ENCODE measurements at places on chromosomes 3 and 15.

GRCh38 chr3:69092030-69092516, 7.3 kb downstream of the ARL6IP5 start:
- DNase-seq, result no peak

DNA sequence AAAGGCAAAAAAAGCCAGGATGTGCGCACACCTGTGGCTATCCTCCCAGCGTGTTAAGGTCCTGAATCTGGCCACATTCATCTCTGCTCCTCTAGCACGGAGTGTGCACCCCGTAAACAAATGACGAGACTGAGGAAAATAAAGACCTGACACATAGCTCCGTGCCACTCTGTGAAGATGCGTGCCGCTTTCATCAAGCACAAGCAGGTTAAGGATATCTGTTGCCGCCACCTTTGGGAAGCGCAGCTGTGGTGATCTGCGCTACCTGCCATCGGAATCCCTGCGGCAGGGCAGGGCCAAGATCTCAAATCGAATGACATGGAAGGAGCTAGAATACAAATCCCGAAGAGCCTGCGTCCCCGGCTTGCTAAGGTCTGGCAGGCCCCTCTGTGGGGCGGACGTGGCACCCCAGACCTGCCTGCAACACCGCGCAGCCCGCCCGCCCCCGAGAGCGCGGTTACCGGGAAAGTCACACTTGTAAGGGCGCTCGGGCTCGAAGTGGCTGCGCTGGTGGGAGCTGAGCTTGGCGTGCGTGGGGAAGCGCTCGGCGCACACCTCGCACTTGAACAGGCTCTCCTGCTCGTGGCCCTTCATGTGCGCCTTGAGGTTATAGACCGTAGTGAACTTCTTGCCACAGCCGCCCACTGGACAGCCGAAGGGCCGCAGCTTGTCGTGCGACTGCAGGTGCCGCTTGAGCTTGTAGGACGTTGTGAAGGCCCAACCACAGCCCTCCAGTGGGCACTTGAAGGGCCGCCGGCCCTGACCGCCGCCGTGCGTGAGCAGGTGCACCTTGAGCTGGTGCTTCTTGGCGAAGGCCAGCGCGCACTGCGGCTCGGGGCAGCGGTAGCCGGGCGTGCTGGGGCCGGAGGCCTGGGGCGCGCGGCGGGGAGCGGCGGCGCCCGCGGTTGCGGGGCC, 936 bp downstream of the ZXDC start:
- peak; percentile 18 for DNase-seq

DNA sequence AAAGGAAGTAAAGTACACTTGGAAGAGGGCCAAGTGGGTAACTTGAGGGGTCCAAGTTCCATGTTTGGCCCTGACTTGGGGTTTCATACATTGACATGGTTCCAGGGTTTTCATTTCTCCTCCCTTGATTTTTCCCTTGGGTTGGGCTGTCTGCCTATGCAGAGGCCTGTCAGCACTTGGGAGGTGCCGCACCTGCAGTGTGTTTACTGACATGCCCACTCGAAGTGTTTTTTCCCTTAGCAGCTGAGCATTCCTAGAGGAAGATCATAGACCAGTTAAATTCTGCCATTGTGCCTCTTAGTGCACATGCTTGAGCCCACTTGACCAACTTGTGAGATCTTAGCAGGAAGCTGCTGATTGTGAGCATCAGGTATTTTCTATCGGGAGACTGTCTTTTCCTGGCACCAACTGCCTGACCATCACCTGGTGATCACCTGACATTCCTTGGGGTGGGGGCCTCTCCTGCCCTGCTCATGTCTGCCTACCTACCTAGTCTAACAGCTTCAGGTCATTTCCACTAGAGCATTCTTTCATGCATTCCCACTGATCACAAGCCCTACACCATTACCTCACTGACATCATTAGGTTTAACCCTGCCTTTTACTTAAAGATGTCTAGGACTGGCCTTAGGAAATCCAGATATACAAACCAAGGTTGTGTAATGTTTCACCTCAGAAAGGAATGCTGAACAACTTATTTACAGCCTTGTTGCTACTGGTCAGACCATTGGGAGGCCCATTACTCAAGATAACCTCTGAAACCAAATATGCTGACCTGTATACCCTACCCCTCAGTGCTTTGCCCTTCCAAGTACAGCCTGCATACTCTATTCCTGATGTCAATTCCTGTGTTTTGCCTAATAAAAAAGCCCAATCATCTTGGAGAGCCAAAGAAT, 68.3 kb downstream of the CD47 start:
- DNase-seq, result no peak

DNA sequence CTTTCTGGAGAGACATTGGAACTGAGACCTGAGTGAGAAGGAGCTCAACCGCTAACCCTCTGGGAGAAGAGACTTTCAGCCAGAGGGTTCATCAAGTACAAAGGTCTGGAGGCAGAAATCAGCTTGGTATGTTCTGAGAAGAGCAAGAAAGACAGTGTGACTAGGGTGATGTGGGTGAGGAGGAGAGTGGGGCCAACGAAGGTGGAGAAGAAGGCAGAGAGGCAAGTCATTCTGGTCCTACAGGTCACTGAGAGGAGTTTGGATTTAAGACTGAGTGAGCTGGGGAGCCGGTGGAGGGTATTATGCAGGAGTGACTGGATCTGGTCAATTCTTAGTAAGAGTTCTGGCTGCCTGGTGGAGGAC, 12.2 kb downstream of the XIRP1 start:
- DNase-seq, result no peak

- DNase-seq, result no peak
These were observed 204.3 kb upstream of the ALCAM start for GRCh38 chr3:105162448-105162847.

DNA sequence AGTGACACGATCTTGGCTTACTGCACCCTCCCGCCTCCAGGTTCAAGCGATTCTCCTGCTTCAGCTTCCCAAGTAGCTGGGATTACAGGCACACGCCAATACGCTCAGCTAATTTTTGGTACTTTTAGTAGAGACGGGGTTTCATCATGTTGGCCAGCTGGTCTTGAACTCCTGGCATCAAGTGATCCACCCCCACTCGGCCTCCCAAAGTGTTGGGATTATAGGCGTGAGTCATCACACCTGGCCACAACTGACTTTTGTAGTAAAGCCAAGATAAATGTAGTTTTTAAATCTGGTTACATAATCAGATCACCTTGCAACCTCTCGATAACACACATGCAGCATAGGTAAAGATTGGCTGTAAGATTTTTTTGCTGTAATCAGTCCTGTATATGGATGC, 657.5 kb upstream of the DPPA4 start:
- DNase-seq, result no peak

GRCh38 chr15:53037904-53038654, 247.9 kb upstream of the ONECUT1 start:
- DNase-seq, result no peak

GRCh38 chr3:61912158-61912557, 350.8 kb downstream of the PTPRG start:
- DNase-seq, result no peak

GRCh38 chr15:56184516-56184915, 59.2 kb downstream of the RFX7 start:
- no peak for DNase-seq

DNA sequence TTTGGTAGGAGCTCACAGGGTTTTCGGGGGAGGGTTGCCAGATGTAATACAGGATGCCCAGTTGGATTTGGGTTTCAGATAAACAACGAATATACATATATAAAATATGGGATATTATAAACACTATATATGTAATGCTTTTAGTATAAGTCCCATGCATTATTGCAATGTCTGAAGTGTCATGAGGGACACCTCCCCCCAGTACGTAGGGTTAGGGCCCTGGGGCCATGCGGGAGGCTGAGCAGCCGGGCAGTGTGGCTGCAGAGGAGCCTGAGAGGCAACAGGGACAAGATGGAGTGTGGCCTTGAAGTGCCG, 148.9 kb downstream of the SMAD6 start:
- DNase-seq, result no peak

DNA sequence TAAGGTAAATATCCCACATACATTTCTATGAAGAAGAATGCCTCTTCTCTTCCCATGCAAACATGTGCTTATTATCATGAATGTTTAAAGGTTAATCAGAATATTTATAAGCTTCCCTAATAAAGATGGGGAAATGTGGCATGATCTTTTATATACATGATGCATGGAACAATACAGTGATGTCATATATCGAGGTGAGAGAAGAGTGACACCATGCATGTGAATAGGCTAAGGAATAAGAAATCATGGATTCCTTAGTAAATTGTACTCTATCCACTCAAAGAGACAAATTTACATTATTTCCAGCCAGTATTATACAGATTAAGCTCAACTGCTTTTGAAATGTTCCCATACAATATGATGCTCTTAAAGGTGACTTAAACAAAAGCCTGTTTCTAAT, 1035.3 kb downstream of the ROBO1 start:
- DNase-seq, result no peak

DNA sequence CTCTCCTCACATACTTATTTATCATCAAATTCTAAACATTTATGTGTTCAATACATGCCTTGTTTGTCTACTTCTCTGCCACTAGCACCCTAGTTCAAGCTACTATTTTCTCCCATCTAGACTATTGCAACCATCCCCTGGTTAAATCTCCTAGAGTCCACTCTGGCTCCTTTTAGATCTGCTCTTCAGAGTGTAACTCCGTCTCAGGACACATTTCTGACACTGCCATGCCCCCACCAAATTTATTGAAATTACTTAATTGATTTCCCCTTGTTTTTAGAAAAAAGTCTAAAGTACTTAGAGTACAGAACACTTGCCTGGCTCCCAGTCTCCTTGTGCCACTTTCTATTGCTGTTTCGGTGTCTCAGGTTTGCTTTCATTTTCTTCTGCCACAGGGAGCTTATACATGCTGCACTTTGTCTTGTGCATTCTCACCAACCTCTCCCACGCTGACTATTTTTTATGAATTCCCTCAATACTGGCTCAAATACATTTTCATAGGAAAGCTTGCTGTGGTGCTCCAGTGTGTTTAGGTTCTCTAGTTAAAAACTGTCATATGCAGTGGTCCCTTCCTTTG, 792.3 kb downstream of the DIPK2A start:
- no peak for DNase-seq

DNA sequence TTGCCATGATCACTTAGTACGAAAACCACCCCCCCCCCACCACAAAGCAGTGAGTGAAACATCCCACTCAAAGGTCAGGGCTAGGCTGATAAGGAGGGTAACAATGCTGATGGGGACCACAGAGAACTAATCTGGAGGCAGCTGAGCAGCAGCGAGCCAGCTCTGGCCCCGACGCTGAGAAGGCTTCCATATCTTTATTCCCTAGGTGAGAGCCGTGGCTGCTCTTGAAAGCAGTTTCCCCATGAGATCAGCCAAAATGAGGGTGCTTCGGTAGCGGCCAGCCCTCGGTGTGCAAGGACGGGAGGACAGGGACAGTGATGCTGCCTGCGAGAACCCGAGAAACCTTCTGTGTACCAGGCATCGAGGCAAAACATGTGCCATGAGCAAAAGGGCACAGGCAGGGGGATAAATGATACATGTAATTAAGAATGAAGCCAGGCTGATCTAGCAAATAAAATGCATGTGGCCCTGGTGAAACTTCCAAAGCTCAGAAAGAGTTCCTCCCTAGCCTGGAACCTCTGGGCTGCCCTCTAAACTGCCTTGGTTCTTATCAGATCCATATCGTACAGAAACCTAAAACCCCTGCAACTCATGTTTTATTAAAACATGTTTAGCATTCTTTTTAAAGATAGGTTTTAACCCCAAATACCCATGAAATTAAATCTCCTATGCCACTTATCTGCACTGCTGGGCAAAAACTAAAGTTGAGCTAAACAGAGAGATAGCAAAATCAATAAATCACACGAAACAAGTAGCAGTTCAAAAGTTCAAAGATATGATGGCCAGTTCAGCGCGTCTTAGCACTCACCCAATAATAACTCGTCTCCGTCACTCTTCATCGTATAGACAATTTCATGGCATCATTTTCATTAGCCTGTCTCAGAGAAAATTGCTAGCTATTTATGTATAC, 337.3 kb downstream of the FOXP1 start:
- DNase-seq, result no peak

GRCh38 chr3:144466114-144466513, 494.5 kb downstream of the DIPK2A start:
- DNase-seq, result no peak

- DNase-seq, result no peak
These were observed 11.8 kb downstream of the TM4SF18 start for GRCh38 chr3:149321640-149322039.

DNA sequence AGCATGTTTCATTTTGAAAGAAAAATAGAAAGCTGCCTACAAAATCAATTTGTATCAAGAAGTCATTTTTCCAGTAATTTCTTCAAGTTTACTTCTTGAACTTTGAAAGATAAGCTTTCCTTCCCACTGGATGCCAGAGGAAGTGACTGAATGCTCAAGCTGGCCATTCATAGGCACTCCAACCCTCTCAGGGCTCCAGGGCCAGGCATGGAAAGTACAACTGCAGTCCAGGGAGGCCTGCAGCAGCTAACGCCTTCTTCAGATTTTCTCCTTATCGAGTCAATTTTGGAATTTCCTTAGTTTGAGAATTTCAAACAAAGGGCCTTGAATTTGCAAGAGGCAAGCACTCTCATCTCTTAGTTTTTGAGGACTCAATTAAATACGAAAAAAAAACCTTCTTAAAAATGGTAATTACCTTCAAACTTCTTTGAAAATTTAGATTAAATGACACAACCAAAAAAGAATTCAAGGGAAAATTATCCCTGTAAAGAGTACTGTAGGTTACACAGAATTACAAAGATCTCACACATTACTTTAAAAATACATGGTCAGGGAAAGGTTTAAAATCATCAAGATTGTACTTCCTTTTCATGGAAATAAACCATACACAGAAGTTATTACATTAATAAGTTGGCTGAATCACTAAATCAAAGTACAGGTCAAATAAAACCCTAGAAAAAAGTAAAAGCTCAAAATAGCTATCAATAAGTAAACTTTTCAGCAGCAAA, 2.5 kb downstream of the UBP1 start:
- no peak for DNase-seq

GRCh38 chr15:51844747-51845426, 15.4 kb downstream of the TMOD3 start:
- no peak for DNase-seq

GRCh38 chr15:74799856-74800558, 12.6 kb upstream of the LMAN1L start:
- DNase-seq, result peak; percentile 82

DNA sequence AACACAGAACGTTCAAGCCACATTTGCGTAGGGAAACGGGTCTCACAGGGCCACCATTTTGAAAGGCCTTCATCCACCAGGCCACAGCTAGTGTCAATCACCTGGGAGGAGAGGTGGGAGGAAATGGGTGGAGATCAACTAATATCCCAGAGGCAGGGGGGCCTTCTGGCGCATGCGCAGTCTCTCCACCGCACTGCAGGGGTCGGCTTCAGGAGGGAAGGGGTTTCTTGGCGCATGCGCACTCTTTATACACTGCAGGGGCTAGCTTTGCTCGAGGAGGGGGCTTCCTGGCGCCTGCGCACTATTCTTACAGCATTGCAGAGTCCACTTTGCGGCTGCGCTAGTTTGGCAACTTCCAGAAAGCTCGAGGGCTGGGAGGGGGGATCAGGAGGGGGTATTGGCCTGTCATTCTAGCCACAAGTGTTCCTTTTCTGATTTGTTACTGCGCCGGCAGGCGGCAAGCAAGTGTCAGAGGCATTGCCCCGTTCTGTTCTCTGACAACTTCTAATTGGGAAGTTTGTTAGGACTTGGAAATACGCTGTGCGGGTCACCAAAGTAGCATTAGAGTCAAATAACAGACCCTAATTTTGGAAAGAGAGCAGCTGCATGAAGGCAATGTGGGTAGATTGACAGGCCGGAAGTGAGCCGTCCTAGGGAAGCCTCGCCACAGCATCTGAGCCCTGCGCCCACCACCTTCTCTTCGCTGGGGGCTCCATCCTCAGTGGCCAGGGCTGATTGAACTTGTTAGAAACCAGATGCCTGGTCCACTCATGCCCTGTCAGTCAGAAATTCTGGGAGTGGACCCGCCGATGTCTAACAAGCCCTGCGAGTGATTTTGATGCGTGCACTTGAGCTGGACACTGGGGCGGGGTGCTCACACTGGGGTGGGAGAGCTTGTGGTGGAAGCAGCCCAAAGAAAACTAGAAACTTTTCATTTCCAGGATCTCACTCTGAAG, 173.5 kb upstream of the NDN start:
- DNase-seq, result no peak
